ENCODE measurements at places on chromosomes 3 and 15.

- no peak for DNase-seq
Observed at GRCh38 chr3:62497156-62497555, 123.8 kb upstream of the FEZF2 start.

- peak; percentile 84 for DNase-seq
Observed at GRCh38 chr3:56783644-56784447, 17.9 kb downstream of the ARHGEF3 start.

GRCh38 chr15:65887565-65887964 lies 18.3 kb downstream of the RAB11A start:
- peak; percentile 79 for DNase-seq

DNA sequence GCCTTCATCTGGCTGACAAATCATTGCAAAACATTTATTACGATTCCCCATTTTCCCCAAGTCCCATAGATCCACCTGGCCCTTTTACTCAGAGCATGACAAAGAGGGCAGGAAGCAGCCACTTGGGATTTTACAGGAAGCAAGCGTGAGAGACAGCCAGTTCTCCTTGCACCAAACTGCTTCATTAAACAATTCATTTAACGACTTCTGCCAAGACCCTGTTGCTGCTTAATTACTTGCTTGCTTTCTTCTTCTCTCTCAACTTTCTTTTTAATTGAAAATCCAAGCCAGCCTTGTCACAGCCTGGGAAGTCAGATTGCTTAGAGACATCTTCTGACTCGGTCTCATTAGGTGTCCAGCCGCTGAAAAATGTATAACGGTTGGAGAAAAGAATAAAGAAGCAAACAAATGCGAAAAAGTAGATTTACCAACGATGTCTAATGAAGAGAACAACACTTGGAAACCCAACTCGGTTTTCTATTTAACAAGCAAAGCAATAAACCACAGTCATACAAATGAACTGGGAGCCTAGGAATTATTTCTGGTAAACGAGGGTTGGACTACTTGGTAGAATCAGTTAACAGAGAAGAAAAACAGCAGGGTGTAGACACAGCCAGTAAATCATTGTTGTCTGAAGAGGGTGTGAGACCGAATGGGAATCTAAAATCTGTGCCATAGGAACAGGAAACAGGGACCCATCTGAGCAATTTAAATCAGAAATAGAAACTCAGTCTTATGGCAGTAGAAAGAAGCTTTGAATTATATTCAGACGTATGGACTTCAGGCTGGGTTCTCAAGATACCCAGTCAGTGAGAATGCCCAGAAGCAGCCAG lies 298.3 kb downstream of the LRRC3B start:
- DNase-seq, result no peak

DNA sequence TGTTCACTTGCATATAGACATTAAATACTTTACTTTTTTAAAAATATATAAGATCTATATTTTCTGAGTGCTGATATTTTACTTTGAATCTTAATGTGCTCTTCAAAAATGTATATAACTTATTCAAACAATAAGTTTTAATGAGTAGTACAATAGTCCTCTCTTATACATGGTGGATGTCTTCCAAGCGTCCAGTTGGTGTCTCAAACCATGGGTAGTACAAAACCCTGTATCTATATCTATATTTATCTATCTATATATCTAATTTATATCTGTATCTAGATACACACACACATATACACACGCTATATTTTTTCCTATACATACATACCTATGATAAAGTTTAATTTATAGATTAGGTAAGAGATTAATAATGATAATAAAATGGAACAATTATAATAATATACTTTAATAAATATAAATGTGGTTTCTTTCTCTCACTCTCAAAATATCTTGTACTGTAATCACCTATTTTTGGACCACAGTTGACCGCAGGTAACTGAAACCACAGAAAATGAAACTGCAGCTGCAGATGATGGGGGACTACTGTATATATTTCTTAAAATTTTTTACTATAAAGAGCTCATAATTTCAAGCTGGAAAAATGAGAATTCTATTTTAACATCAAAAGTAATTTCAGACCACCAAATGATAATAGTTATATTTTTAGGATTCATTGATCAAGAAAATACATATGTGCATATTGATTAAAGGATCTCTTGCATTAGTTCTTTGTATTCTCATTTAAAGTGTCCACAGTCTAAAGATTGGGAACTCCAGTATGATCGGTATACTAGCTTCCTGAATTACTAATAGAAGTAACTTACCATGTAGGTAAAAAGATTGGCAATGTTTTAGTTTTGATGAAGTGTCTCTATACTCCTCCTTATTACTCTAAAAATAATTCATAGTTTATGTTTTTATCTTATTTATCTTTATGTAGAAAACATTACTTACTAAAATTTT lies 215.1 kb upstream of the MLF1 start:
- DNase-seq, result no peak

GRCh38 chr3:178597371-178597770 lies 61.1 kb downstream of the KCNMB2 start:
- DNase-seq, result no peak

- peak; percentile 37 for DNase-seq
Observed at GRCh38 chr15:42137461-42138261, 18.8 kb downstream of the PLA2G4F start.

DNA sequence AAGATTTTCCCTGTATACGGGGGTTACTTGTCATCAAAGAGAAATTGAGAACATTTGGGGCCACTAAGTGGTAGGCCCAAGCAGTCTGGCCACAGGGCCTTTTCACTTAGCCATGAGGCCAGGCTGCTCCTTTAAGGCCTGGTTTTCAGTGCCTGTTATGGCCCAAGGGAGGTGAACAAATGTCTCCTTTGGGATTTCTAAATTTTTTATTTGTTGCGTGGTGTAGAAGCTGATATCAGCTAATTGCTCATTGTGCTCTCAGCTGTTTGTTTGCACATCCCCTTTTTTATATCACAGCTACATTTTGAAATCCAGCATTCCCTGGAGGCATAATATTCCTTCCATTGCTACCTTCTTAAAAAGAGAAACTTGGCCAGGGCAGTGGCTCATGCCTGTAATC lies 48.5 kb downstream of the RLBP1 start:
- no peak for DNase-seq

- DNase-seq, result no peak
Observed at GRCh38 chr15:98528046-98528725, 120.2 kb upstream of the IGF1R start.

- no peak for DNase-seq
Observed at GRCh38 chr3:171744158-171744741, 66.0 kb downstream of the PLD1 start.

DNA sequence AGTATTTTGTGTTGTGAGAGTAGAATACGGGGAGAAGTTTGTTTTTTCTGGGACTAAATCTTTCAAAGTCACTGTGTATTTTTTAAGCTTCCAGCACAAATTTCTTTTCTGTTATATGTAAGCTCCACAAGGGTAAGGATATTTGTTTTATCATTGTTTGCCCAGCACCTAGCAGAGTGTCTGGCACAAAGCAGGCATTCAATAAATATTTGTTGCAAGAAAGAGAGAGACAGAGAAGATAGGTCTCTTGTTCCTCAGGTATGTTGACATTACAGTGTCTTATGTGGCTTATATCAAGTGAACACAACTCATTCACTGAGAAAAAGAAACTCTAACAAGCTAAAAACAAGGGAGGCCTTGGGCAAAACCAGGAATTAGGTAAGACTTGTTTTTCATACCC lies 26.6 kb upstream of the FNDC3B start:
- DNase-seq, result no peak

DNA sequence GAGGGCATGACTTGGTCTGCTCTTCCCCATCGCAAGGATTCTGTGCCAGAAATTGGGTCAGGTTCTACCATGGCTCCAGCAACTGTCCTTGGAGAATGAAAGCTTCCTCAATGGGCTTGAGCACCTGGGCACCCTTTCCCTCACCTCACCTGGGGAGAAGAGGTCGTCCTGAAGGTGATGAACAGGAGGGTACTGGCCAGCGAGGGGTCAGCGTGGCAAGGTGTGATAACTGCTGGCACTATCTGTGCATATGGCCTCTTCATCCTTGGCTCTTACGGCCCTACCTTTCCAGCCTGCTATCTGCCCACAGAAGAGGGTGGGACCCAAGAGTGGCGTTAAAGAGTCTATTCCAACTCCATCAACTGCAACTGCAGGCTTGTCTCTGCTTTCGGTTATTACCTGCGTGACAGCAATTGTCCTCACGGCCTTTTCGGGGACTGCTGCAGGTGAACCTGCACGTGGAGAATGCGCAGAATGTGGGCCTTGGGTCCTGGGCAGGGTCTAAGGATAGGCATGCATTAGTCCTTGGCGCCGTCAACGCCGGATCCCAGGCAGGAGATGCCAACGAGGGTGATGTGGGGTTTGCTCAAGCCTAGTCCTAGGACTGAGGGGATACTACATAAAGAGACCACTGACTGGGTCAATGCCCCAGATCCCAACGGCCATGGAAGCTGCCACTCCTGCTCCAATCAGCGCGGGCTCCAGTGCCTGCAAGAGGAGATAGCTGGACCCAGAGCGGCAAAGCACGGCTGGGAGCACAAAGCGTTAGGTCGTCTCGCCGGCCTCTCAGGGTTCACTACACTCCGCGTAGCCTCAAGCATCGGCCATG lies 625 bp upstream of the RBM15B start:
- no peak for DNase-seq

DNA sequence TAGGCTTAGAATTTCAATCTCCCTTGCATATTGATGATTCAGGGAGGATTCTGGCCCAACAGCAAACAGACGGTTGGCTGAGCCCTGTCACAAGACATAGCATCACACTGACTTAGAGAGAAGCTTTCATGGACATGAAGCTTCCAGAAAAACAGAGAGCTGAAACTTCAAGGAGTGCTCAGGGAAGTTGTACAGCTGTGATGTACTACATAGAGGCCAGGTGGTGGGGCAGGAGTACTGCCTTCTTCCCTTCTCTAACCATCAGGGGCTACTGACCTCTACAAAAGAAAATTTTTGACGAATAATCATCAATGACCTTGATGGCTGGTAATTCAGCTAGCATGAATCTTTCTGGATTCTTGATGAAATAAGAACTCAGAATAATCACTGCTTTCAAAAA lies 378.5 kb downstream of the ERC2 start:
- no peak for DNase-seq

DNA sequence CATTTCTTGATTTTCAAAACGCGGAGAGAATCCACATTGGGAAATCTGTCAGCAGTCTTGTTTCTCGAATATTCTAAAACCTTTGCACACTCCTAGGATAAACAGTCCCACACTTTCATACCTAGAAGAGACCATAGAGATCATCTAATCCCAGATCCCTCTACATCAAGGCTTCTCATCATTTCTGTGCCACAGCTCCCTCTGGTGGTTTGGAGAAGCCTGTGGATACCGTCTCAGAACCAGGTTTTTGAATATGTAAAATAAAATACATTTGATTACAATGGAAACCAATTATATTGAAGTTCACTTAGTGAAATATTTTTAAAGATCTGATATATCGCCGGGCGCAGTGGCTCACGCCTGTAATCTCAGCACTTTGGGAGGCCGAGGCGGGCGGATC lies 211.9 kb upstream of the GOLGA6L4 start:
- peak; percentile 32 for DNase-seq

GRCh38 chr3:45017821-45018220 lies 8.3 kb upstream of the CLEC3B start:
- DNase-seq, result no peak

DNA sequence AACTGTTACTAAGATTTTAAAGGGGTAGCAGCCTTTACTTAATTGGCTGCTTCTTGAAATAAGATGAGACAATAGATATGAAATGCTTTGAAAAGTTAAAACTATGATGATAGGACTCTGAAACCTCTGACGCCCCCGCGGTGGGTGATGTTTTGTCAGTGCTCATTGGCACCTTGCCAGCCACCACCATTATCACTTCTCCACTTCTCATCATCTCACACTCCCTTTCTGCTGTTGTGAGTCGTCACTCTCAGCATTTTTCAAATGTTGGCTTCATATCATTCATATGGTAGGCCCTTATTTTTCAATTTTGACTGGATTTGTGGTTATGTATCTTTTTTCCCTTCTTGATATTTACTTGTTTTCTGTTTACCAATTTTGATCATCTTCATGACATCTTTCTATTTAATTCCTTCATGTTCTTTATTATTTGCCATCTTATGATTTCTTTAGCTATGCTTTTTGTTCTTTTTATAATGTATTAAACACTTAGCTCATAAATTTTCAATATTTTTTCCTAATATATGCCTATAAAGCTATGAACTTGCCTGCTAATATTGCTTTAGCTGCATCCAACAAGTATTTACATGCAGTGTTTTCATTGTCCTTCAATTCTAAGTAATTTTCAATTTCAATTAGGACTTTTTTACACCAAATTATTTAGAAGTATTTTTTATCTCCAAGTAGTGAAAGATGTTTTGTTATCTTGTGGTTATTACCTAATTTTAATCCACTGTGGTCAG lies 30.3 kb upstream of the SKOR1 start:
- DNase-seq, result no peak

DNA sequence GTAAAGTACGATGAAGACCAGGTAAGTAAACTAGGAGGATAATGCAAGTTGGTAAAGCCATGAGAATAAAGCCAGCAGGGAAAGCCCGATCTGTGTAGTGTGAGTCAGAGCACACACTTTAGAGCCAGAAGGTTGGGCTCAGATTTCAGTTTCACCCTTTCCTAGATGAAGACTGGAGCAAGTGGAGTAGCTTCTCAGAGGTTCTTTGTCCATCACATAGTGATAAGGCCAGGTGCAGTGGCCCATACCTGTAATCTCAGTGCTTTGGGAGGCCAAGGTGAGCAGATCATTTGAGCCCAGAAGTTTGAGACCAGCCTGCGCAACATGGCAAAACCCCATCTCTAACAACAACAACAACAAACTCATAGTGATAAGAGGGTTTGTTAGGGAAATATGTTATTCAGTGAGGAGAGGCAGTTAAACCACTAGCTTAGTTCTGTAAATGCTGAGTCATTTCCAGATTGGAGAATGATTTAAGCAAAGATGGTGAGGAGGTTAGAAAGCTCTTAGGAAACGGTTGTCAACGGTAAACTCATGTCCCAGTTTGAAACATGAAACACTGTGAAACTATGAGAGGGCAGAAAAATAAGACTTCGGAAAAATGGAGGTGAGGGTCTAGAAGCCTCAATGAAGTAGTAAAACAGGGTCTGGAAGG lies 39.0 kb downstream of the IL12A start:
- DNase-seq, result peak; percentile 93

- DNase-seq, result no peak
Observed at GRCh38 chr15:90561344-90562244, 31.9 kb downstream of the CRTC3 start.

GRCh38 chr3:9754678-9755077 lies 4.9 kb downstream of the OGG1 start:
- DNase-seq, result no peak
